Stimulated activated CD4-positive, alpha-beta T cell treated with anti-CD3 and anti-CD28 coated beads, Interleukin-12 subunit alpha, Interleukin-12 subunit beta, amount 100 ng/mL, for 24 hours (primary cell): ENCODE measurements at places on chromosomes 16 and 17.

GRCh38 chr16:57149391-57149790 is 36.4 kb downstream of the PSME3IP1 start:
- DNase-seq = no peak

DNA sequence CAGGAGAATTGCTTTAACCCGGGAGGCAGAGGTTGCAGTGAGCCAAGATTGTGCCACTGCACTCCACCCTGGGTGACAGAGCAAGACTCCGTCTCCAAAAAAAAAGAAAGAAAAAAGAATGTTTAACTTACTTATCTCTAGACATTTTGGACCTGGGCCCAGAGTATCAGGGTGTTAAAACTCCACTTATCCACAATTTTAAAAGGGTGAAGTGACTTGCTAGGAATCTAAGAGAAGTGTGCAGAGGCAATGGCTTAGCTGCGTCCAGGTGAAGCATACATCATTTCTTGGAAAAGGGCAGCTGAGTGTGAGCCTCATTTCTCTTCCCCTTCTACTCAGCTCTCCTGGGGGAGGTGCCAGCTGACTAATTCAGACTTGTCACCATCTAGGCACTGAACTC is 25.1 kb downstream of the ALDH3A2 start:
- DNase-seq = no peak

DNA sequence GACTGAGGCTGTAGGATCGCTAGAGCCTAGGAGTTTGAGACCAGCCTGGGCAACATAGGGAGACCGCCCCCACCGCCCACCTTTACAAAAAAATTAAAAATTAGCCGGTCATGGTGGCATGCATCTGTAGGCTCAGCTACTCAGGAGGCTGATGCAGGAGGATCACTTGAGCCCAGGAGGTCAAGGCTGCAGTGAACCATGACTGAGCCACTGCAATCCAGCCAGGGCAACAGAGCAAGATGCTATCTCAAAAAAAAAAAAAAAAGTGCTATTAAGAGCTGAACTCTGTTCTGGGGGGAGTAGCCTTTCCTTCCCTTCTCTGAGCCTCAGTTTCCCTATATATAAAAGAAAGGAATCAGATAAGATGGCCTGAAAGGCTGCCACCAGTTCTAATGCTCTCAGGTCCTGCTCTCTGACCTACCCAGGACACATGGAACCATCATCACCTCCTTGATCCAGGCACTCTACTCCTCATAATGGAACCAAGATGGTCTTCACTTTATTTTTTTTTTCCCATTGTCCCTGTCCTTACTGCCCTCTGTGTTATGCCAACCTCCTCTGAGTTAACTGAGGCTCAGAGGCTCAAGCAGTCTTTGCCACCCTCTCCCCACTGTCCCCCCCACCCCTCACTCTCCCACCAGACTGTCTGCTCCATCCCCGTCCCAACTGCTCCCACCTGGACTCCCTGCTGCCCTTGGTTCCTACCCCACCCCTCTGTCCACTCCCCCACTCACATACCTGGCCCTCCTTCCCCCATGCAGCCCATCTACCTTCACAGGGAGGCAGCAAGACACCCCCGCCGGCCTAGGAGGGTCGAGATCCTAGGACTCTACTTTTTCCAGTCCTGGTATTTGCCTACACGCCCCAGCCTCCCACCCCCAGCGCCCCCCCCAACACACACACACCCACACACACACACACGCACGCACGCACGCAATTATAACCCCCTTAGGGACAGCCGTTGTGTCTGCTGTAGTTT is 23.8 kb upstream of the EIF1 start:
- no peak for DNase-seq

- no peak for DNase-seq
Measured at GRCh38 chr16:55700067-55700466, 44.3 kb downstream of the SLC6A2 start.

- DNase-seq = no peak
Measured at GRCh38 chr16:81482329-81483063, 37.9 kb downstream of the CMIP start.

GRCh38 chr16:67945392-67945933 is 1.5 kb upstream of the LCAT start:
- no peak for DNase-seq

GRCh38 chr16:82741073-82741615 is 114.4 kb downstream of the CDH13 start:
- no peak for DNase-seq

- DNase-seq = no peak
Measured at GRCh38 chr16:1068451-1068850, 4.1 kb upstream of the SSTR5 start.

DNA sequence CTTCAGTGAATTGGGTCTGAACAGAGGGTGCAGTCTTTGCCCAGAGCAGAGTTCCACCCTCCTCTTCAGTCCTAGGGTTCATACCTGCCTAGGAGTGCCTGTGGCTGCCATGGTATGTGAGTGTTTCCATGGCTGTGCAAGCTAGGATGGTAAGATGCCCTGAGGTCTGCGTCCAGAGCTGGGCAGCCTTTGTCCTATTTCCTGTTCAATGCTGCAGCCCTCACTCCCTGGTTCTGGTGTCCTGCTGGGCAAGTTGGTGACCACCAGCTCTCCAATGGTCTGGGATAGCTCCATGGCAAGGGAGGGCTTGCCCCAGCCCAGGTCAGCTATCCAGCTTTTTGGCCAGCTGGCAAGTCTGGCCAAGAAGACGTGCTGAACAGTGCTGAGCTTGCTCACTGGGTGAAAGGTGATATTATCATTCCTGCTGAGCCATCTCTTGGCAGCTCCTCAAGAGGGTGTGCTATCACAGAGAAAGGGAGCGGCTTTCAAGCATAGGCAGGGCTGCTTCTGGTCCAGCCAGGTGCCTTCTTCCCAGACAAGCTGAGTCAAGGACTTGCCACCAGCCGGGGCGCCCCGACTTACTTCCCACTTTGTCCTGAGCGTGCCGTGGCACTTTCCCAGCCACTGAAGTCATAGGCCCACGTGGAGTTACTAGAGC is 13.0 kb upstream of the NFATC3 start:
- no peak for DNase-seq

- DNase-seq = no peak
Measured at GRCh38 chr16:68382296-68382718, 66.0 kb downstream of the SMPD3 start.

GRCh38 chr16:77657016-77657415 is 65.3 kb upstream of the NUDT7 start:
- DNase-seq = no peak

DNA sequence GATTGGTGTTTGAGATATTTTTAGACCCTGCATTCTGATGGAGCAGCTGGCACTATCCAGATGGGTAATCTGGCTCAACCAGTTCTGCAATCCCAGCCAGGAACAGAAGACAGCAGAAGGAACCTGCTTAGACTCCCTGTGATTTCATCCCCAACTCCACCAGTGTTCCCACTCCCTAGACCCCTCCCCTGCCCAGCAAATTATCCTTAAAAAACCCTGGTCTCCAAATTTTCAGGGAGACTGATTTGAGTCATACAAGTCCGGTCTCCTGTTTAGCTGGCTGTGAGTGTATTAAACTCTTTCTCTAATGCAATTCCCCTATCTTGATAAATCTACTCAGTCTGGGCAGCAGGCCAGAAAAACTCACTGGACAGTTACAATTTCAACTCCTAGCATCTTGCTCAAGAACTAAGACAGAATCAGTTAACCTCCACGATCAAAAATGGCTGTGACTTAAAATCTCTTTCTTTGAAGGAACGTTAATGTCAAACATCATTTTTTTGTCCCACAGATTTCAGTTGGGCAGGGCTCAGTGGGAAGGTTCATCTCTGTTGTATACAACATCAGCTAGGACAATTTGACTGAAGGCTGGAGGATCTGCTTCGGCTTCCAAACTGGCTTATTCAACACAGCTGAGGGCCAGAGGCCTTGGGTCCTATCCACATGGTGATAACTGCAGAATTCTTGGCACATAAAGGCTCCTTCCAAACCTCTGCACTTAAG is 4.9 kb upstream of the RBL2 start:
- DNase-seq = no peak

DNA sequence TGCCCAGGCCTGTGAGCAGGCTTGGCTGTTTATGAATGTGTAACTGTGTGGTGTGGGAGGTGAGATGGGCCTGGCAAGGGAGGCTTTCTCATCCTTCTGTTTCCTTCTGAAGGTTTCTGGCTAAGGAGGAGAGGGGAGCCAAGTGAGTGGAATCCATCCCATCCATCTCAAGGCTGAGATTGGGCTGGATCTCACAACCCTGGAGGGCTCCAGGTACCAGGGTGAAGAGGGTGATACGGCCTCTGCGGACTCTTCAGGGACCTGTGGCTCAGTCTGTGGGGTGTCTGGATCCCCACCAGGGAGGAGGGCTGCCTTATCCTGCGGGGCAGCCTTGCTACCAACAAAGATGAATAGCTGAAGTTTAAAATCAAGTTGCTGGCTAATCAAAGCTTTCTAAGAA is 7.0 kb downstream of the ZNF629 start:
- no peak for DNase-seq

GRCh38 chr17:17921192-17922069 is 50.8 kb downstream of the TOM1L2 start:
- no peak for DNase-seq

GRCh38 chr17:15946611-15947120 is 1.7 kb downstream of the ADORA2B start:
- no peak for DNase-seq

GRCh38 chr17:13584701-13585080 is 17.0 kb downstream of the HS3ST3A1 start:
- DNase-seq = no peak
